ENCODE measurements at places on chromosomes 3 and 15.

DNA sequence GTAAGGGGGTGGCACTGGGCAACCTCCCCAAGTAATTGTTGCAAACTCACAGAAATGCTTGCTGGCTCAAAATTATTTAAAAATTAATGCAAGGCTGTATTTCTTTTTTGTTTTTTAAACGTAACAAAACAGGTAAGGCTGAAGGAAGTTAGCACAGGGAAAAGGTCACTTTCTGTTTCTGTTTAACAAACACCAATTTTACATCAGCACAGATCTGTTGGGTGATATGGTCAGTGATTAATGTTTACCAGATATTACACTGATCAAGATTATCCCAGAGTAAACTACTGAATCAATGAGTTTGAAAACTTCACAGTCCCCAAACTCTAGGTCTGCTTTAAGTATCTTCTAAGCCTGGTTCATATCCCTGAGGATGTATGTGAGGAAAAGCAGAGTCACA, 558.0 kb downstream of the FOXP1 start:
- no peak for DNase-seq

DNA sequence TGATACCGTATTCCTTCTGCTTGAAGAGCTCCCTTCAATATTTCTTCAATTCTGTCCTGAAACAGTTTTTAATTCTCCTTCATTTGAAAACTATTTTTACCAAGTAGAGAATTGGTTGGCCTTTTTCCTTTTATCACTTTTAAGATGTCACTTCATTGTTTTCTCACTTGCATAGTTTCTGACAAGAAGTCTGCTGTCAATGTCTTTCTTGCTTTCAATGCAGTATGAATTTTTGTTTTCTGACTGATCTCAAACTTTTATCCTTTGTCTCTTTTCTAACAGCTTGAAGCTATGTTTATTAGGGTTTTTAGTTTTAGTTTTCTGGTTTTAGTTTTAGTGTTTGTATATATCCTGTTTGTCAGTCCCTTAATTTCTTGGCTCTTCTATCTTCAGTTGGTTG, 364.8 kb upstream of the TPRG1 start:
- no peak for DNase-seq

DNA sequence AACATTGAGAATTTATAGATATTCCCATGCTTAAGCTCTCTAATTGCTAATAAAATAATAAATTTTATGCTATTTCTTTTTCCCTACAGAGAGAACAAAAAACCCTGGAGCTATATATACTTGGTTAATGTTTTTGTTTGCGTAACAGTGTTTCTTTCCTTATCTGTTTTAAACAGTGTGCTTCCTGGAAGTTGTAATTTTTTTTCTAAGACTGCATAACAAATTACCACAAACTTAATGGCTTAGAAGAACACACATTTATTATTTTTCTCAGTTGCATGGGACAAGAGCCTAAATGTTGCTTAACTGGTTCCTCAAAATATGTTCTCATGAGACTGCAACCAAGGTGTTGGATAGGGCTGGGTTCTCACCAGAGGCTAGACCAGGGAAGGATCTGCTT, 49.7 kb upstream of the DPH6 start:
- no peak for DNase-seq

DNA sequence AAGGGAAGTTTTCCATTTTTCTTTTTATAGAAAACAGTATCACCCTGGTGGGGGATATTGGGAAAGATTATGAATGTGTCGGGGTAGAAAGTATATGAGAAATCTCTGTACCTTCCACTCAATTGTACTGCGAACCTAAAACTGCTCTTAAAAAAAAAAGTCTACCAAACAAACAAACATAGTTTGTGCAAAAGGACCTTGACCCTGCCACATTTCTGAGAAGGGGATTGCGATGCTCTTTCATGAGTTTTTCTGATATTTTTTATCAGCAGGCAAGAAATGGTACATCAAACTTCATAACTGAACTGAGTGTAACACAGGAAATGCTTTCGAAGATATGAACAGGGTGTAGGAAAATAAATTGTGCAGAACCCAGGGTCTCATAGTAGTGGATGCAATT, 286.0 kb downstream of the WDR72 start:
- DNase-seq, result no peak

DNA sequence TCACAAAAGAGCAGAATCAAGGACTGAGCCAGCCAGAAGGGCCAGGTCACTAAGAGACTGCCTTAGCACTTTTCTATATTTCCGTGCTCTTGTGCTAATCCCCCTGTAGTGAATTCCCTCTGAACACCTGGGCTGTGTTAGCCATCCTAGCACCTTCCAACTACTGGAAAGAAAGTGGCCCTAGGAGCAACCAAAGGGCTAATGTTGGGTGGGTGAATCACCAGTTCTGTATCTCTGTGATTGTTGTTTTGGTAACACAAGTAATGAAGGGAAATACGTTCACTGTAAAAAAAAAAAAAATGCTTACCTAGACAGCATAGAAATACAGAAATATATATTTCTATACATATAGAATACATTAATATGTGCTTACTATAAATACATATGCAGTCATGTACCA, 43.9 kb downstream of the PXYLP1 start:
- DNase-seq, result no peak

DNA sequence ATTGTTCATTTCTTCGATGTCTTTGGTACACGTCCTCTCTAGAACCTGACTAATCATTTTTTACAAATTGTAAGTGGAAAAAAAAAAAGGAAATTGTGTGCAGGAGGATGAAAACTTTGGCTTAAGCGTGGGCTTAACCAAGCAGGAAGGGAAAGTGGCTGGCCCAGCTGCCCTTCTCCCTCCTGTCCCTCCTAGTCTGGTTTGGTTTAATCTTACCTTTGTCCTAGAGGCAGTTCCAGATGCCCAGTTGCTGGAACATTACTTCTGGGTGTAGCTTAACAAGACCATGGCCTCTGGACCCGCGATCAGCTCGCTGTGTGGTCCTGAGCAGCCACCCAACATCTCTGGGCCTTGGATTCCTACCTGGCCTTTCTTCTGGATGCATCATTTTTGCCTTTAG, 15.4 kb downstream of the PAQR5 start:
- no peak for DNase-seq

DNA sequence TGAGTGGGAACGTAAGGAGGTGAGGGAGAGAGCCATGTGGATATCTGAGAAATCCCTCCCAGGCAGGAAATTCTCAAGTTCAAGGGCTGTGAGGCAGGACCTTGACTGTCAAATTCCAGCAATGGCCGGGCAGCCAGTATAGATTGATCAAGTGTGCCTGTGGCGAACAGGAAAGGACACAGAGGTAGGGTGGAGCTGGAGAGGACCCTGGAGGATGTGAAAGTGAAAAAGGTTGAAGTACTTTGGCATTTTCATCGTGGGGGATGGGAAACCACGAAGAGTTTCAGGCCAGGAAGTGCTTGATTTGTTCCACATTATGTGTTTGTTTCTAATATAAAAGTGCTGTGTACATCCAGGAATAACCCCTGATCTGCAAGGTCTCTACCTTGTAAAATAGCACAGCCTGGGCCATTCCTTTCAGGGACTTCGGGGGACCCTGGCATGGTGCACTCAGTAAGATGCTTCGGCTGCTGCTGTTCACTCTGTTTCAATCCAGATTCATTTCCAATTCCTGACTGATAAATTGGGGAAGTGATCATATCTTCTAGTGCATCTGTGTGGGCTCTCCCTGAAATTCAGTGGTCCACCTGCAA, 156.6 kb downstream of the MCTP2 start:
- DNase-seq, result no peak

DNA sequence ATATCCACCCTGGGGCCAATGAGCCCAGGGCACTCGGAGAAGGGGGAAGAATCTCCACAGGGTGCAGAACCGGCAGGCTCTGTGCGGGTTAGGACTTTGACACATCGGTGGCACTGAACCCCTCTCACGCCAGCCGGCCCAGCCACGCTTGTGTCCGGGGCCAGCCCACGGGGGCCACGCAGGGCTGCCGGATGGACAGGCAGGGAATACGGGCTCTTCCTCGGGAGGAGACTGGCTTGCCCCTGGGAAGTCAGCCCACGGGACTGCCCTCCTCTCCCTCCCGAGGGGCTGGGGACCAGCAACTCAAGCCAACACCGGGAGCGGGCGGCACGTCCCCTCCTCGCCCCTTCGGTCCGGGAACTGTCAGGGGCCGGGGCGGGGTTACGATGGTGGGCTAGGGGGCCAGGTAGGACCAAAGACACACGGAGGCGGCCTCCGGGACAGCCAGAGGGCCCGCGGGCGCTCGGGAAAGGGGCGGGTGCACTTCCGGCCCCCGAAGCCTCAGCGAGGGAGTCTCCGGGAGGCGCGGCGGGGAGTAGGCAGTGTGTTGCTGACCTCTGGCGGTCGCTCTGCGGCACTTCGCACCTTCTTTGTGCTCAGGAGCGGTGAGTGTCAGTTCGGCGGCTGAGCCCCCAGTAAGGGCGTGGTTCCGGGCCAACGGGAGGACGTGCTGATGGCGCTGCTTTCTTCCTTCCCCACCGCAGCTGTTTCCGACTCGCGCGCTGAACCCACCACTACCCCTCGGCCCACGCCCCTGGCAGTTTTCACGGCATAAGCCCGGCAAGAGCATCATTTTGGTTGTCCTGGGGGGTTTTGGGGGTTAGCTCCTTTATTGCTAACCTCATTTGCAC, 5.1 kb upstream of the CYP8B1 start:
- DNase-seq, result peak; percentile 89

- DNase-seq, result no peak
Observed at GRCh38 chr15:99247062-99247461, 2.3 kb downstream of the TTC23 start.

- DNase-seq, result peak; percentile 64
Observed at GRCh38 chr3:38039101-38039898, at the start of gene DLEC1. Gene DLEC1 (plus strand): TSS chr3:38039208. CDS start chr3:38039226, 18 bp downstream.

DNA sequence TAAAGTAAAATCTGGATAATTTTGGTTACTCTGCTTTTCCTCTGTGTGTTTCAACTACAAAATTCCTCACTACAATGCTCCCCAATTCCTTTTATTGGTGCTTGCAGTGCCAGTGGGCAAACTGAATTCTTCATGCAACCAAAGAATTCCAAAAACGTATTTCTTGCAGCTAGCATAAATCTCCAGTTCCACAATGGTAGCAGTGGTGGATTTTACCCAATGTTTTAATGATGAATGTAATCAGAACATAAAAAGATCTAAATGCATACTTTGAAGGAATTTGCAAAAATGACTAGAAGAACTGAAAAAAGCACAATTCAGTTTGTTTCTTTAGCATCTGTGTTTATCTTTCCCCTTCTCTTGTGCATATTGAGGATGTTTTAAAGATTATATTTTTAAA, 359.6 kb upstream of the TPRG1 start:
- no peak for DNase-seq

GRCh38 chr15:80695911-80696661, 976 bp downstream of the ABHD17C start:
- peak; percentile 41 for DNase-seq

- peak; percentile 33 for DNase-seq
Observed at GRCh38 chr3:124107104-124107890, 115.4 kb upstream of the ROPN1 start.

GRCh38 chr3:14525685-14526631, 14.2 kb downstream of the GRIP2 start:
- no peak for DNase-seq

Data from NCI-H69 (cell line).